SK-N-SH treated with all-trans-retinoic acid at 6 μM for 48 hours (cell line): ENCODE measurements at places on chromosomes 2 and 18.

GRCh38 chr2:210663631-210664089, 107.3 kb downstream of the CPS1 start:
- ATAC-seq = peak; percentile 33; the same call in 1 of the 3 replicates

- ATAC-seq = peak; percentile 99
Observed at GRCh38 chr2:231900486-231900942, 25.7 kb downstream of the NPPC start.

GRCh38 chr2:113227698-113228097, 51.0 kb downstream of the PAX8 start:
- ATAC-seq = no peak

GRCh38 chr2:34997779-34998178, 1357.8 kb upstream of the CRIM1 start:
- no peak for ATAC-seq

GRCh38 chr2:187408926-187409325, 39.1 kb downstream of the CALCRL start:
- no peak for ATAC-seq

DNA sequence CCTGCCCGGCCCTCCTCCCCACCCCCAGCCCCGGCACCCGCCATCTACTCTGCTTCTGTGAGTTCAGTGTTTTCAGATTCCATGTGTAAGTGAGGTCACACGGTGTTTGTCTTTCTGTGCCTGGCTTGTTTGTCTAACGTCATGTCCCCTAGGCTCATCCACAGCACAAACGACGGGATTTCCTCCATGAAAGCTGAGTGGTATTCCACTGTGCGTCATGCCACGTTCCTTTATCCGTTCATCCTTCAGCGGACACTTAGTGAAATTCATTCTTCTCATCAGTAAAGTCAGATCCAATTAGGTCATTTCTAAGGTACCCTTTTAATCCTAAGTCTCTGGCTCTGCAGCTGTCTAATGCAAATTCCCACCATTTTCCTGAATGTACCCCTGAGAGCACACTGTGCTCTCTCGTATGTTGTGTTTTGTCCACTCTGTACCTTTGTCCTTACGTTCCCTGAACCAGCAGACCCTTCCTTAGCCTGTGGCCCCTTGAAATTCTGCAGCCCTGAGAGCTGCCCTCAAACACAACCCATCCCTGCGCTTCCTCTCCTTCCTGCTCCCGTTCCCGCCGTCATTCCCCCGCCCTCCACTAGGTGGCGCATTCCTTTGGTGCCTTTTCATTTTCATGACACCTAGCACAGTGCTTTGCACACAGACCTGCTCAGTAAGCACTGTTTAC, 44.1 kb downstream of the TRAPPC12 start:
- ATAC-seq = peak; percentile 89

GRCh38 chr2:156947261-156947660, 310.2 kb upstream of the GALNT5 start:
- no peak for ATAC-seq

- no peak for ATAC-seq
Observed at GRCh38 chr2:238629064-238629463, 202.3 kb downstream of the ASB1 start.
